Stimulated activated CD4-positive, alpha-beta T cell treated with anti-CD3 and anti-CD28 coated beads, TNF-alpha, amount 100 ng/mL, for 1 hour (primary cell): ENCODE measurements at places on chromosomes 7 and 10.

- DNase-seq: no peak
Observed at GRCh38 chr7:16838386-16838785, 33.6 kb upstream of the AGR2 start.

GRCh38 chr10:86711513-86712316, 43.4 kb downstream of the LDB3 start:
- DNase-seq: no peak

GRCh38 chr10:131391936-131392335, 80.4 kb upstream of the TCERG1L start:
- DNase-seq: no peak

DNA sequence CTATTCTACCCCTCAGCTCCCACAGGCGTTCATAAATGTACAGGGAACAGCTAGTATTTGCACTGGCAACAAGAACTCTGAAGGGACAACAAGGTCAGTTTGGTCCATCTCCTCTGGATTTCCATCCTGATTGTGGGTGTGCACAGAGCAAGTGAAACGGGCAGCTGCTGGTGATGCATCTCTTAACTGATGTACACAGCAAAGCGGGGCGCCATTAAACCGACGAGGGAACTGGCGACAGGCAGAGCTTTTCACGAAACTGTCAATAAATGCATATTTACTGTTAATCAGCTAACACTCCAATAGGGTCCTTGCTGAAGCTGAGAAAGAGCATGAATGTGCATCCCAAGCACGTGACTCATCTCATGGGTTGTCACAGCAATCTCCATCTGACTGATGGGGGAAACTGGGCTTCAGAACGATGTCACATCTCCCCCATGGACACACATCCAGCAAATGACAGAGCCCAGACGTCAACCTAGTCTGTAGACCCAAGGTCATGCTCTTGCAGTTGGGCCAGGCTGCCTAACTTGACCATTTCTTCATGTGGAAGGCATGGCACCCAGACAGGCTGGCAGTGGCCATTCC, 54.2 kb downstream of the FAM53B start:
- DNase-seq: no peak

DNA sequence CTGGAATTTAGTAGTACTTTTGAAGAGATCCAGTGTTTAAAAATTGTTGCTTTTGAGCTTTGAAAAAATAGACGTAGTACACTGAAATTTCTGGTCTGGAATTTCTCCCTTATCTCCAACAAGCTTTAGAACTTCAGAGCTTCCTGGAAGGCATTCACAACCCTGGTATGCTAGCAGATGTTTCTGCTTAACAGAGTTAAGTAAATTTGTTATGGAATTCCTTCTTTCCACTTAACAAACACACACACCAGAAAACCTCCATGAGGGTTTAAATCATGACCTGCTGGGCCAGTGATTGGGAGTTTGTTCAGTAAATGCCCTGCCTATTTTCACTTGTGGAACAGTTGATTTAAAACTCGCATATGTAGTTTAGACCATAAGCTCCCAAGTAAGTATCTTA, 13.7 kb downstream of the ASB15 start:
- DNase-seq: no peak

- no peak for DNase-seq
Observed at GRCh38 chr7:72709909-72710308, 118.1 kb downstream of the TYW1B start.

GRCh38 chr10:60149003-60149402, 240.7 kb downstream of the ANK3 start:
- no peak for DNase-seq

GRCh38 chr7:1457059-1457948, 2.0 kb downstream of the MICALL2 start:
- DNase-seq: no peak

- DNase-seq: no peak
Observed at GRCh38 chr10:49010295-49010694, 70.7 kb upstream of the LRRC18 start.

GRCh38 chr10:88256013-88256680, 327.0 kb downstream of the RNLS start:
- DNase-seq: no peak

- DNase-seq: no peak
Observed at GRCh38 chr7:41113719-41114118, 589.2 kb downstream of the INHBA start.

DNA sequence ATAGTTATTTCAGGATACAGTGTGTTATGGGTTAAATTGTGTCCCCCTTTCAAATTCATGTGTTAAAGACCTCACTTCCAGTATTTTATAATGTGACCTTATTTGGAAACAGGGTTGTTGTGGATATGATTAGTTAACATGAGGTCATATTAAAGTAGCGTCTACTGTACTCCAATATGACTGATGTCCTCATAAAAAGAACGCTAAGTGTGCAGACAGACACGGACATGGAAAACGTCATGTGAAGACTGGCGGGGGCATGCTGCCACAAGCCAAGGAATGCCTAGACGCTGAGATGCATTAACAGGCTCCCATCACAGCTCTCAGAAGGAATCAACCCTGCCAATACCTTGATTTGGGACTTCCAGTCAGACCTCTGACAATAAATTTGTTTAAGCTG, 1.5 kb upstream of the WDR37 start:
- DNase-seq: no peak

GRCh38 chr10:24118246-24118645, 90.7 kb upstream of the KIAA1217 start:
- DNase-seq: no peak

DNA sequence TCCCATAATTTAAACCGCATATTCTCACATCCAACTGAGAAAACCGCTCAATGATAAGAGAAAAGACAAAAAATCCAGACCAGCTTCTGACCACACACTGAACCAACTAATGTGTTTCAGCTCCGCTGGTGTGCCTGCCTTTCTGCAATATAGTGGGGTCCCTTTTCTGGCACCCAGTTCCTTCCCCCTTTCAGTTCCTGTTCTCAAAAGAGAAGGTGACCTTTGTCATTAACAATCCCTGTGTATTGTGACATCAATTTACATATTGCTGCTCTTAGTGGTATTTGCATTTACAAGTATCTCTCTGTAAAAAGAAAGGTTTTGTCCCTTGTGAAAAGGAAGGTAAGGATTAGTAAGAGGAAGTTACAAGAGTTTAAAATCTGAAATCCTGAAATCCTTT, 1.4 kb downstream of the PPP1R17 start:
- DNase-seq: no peak

DNA sequence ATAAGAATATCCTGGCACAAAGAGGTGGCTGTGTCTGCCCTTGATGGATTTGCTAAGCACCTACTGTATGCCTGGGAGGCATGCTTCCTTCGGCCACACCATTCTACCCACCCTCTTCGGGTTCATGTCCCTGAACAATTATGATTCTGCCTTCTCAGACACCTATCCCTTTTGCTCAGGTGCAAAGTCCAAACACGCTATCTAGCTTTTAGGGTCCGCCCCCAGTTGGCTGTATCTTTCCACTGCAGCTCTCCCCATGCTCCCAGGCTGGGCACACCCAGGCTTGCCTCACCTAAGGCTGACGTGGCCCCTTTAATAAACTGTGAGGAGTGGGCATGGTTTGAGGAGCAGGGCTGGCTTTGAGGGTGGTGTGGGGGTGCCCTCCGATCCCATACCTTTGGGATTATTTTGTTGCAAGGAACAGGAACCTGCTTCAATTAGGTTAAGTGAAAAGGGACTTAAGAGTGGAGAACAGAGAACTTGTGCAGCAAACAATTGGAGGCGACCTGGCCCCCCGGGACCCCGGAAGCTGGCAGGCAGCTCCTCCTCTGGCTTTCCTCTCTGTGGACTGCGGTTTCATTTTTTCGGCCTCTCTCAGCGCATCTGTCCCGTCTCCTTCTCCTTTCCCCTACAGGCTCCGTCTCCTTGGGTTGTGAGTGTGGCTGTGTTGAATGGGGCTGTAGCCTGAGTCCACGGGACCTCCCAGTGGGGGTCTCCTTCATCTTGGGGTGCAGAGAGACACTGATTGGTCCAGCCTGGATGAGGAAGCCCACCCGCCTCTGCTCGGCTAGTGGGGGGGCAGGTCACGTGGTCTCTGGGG, 3.8 kb downstream of the CLIP2 start:
- no peak for DNase-seq

- DNase-seq: no peak
Observed at GRCh38 chr10:60497364-60497763, 107.7 kb upstream of the ANK3 start.

- no peak for DNase-seq
Observed at GRCh38 chr10:122632031-122632430, 67.6 kb downstream of the C10orf120 start.

DNA sequence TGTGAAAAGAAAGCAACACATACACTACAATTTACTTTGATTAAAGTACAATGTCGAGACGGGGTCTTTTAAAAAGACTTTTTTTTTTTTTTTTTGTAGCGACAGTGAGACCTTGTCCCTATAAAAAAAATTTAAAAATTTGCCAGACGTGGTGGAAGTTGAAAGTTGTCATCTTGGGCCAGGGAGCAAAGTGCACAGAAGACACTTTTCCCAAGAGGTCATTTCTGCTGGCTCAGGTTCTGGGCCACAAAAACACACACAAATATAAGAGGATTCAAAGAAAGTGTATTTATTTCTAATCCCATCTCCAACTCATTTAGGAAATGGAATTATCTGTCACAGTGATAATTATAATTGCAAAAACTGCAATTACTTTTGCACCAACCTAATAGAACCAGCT, 24.7 kb downstream of the SLC26A3 start:
- DNase-seq: no peak

DNA sequence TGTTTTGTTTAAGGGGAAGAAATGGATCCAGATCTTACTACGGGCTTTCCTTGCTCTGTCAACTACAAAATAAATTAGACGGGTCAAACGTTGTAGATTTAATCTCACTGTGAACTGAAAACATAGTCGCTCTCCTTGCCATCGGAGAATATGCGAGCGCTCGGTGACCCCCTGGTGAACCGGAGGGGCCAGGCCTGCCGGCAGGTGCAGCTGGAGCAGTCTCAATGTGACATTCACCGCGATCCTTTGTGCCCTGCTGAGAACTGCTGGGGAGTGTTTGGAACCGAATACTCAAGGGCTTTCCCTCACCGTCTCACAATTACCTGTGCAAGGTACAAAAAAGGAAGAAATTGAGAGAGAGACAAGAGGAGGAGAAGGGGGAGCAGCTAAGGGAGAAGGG, 174.1 kb upstream of the GPR26 start:
- no peak for DNase-seq

GRCh38 chr7:16630654-16631053, 14.9 kb downstream of the ANKMY2 start:
- no peak for DNase-seq

DNA sequence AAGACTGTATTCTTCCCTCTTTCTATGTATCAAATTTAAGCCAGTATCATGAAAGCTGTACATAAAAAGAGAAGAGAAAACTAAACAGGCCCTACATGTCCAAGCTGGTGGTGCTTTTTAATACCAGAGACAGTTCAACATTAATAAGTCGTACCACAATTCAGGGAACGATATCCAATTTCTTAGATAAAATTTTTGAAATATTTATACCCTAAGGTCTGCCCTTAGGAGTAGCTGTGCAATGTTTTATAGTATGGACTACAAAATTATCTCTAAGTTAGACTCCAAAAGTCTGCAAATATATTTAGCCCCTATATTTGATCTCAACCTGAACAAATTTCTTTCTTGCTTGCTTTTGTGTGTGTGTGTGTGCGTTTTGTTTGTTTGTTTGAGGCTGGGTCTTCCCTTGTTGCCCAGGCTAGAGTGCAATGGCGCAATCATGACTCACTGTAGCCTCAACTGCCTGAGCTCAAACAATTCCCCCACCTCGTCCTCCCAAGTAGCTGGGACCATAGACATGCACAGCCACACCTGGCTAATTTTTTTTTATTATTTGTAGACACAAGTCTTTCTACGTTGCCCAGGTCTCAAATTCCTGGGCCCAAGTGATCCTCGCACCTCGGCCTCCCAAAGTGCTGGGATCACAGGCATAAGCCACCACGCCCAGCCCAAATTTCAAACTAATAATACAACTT, 13.2 kb downstream of the ARHGAP19 start:
- no peak for DNase-seq

DNA sequence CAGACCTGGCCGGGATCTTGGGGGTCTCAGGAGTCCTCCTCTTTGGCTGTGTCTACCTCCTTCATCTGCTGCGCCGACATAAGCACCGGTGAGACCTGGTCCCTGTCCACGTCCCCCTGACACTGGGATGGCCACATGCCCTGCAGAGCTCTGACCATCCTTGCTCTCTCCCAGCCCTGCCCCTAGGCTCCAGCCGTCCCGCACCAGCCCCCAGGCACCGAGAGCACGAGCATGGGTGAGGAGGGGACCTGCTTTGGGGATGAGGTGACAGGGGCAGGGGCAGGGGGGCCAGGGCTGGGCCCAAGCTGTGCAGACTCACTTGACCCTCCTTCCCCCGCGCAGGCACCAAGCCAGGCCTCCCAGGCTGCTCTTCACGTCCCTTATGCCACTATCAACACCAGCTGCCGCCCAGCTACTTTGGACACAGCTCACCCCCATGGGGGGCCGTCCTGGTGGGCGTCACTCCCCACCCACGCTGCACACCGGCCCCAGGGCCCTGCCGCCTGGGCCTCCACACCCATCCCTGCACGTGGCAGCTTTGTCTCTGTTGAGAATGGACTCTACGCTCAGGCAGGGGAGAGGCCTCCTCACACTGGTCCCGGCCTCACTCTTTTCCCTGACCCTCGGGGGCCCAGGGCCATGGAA, 959 bp downstream of the PVRIG start:
- peak; percentile 25 for DNase-seq

GRCh38 chr10:67549390-67549789, 146.6 kb downstream of the CTNNA3 start:
- no peak for DNase-seq

DNA sequence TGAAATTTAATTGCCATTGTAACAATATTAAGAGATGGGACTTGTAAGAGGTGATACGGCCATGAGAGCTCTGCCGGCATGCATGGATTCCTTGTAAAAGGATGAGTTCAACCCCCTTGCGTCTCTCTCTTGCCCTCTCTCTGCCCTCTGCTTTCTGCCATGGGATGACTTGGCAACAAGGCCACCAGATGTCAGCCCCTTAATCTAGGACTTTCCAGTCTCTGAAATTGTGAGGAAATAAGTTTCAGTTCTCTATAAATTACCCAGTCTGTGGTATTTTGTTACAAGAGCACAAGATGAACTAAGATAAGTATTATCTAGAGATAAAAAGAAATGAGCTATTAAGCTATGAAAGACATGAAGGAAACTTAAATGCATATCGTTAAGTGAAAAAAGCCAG, 145.7 kb upstream of the AHR start:
- DNase-seq: no peak

DNA sequence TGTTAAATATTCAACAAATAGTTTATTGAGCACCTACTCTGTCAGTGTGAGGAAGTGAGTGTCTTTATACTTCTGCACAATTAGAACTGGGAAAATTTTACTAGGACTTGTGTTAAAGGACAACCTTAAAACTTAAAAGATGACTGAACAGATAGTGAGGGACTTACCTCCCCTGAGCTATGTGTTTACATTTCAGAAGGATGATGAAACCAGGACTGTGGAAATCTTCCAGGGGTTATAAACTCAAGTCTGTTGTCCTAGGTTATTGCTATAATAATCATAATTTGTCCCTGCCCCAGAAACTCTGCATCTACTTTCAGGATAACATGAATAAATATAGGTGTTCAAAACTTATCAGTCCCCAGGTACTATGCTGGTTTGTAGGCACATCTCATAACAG, 261.0 kb upstream of the MKLN1 start:
- no peak for DNase-seq
